Muscle of leg (tissue), 16 donors: ENCODE measurements at places on chromosomes 11 and 22. TPM values are rescaled to one million over a fixed set of nuclear protein-coding genes. Genes with fewer than 3 reads are reported as not detected.

Gene ADAMTS8
- 14.4 TPM for polyA plus RNA-seq

Gene SPATA19
- not detected for polyA plus RNA-seq

Gene NEAT1
- 65.3 TPM for polyA plus RNA-seq

Gene ART5
- 5.4 TPM for polyA plus RNA-seq

Gene RIMBP3C
- polyA plus RNA-seq, result 0.72 TPM

Gene ASCL2
- 0.11 TPM for polyA plus RNA-seq

Gene ANKK1
- 0.25 TPM for polyA plus RNA-seq

Gene UBQLNL
- 0.19 TPM for polyA plus RNA-seq

Gene OR8B3
- polyA plus RNA-seq, result not detected

GRCh38 chr11:74279256-74279655 is 32.2 kb downstream of the P4HA3 start:
- DNase-seq, result no peak

- peak; percentile 19 for DNase-seq
Measured at GRCh38 chr22:36902143-36902926, 11.1 kb upstream of the CSF2RB start.

- peak; percentile 65 for DNase-seq
Measured at GRCh38 chr22:46652847-46653331, 32.7 kb downstream of the GRAMD4 start.

DNA sequence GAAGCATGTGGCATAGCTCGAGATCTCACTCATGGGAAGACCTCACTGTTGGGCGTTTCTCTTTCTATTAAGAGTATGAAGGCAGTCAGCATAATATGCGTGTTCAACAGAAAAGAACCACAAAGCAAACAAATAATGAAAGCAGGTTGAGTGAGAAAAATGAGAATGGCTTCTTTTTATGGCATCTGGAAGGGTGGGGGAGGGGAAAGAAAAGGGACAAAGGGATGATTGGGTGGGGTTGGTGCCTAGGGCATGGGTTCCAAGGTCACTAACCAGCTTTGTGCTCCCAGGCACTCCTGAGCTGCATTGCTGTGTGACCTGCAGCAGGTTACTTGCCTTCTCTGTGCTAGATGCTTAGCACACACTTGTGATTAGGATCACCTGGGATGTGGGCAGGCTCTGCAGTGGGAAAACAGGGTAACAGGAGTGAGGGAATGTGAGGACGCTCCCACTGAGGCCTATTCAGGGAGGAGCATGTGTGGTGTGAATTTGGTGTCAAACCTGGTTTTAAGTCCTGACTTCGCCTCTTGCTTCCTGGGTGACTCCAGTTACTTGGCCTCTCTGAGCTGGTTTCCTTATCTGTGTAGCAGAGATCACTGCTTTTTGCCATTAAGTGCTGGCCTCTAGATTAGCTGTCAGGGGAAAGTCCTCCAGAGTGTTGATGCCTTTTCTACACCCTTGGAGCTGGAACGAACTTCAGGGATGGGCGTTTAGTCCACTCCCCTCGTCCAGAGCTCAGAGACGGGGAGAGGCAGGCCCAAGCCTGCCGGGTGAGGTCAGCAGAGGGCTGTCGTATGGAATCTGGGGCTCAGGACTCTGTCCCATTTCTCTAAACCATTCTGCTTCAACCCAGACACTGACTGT is 74.8 kb downstream of the KIAA1671 start:
- peak; percentile 51 for DNase-seq

GRCh38 chr11:15471048-15471894 is 356.5 kb downstream of the INSC start:
- no peak for DNase-seq

DNA sequence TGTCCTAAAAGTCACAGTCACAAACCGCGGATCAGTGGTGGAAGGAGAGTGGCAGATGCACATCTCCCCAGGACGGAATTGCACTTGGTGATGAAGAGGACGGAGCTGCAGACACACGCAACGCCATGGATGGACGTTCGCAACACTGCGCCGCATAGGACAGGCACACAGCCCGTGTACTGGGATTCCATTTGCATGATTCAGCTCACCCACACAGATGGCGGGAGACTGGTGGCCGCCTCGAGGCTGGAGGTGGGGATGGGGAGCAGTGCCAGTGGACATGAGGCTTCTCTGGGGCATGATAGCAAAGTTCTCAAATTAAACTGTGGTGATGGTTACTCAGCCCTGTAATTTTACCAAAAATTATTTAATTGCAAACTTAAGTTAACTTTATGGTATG is 37.4 kb downstream of the DUSP8 start:
- DNase-seq, result no peak

DNA sequence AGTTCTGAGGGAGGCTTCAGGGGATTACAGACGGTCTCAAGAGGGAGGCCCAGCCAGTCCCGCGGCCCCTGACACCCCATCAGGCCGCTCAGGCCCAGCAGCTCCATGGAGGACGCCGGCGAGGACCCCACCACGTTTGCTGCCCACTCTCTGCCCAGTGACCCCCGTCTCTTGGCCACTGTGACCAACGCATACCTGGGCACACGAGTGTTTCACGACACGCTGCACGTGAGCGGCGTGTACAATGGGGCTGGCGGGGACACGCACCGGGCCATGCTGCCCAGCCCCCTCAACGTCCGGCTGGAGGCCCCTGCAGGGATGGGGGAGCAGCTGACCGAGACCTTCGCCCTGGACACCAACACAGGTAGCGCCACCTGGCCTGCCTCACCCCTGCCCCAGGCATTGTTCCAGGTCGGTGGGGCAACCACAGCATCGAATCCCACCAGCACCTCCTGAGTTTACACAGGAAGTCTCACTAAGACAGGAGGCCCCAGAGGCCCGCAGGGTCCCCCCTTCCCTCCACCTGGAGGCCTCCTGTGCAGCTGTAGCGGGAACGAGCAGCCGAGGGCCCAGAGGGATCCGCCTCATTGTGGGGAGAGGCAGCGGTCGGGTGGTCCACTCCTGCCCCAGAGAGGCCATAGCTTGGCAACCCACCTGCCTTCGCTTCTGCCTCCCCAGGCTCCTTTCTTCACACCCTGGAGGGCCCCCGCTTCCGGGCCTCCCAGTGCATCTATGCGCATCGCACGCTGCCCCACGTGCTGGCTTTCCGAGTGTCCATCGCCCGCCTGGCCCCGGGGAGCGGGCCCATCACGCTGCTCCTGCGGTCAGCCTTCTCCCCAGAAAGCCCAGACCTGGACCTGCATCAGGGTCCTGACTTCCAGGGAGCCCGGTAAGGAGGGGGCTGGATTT is 1.0 kb downstream of the PGGHG start:
- no peak for DNase-seq

- no peak for DNase-seq
Measured at GRCh38 chr22:48580481-48580970, 1247.1 kb downstream of the BRD1 start.

GRCh38 chr11:96500440-96500839 is 110.6 kb downstream of the JRKL start:
- no peak for DNase-seq

DNA sequence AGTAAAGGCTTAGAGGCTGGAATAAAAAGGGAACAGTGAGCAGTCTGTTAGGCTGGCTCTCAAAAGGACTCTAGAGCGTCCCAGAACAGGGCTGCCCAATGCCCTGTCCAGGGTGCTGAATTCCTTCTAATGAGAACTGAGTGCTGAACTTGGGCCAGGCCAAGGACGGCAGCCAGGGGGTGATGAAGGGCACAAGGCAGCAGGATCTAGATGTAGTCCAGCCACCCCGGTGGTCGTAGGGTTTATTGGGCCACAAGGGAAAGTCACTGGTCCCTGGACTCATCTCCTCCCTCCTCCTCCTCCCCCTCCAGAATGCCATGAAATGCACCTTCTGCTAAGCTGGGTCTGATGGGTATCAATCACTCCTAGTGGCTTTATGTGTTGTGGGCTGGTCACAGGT is 19.2 kb downstream of the NPTXR start:
- peak; percentile 88 for DNase-seq

DNA sequence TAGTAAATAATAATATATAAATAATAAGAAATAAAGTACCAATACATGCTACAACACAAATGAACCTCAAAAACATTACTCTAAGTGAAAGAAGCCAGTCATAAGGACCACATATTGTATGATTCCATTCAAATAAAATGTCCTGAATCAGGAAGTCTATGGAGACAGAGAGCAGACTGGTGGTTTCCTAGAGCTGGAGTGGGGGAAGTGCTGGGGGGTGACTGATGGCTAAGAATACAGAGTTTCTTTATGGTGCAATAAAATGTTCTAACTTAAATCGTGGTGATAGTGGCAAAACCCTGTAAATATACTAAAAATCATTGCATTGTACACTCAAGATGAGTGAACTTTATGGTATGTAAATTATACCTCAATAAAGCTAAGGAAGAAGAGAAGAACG is 376.5 kb downstream of the BUD13 start:
- DNase-seq, result peak; percentile 16

DNA sequence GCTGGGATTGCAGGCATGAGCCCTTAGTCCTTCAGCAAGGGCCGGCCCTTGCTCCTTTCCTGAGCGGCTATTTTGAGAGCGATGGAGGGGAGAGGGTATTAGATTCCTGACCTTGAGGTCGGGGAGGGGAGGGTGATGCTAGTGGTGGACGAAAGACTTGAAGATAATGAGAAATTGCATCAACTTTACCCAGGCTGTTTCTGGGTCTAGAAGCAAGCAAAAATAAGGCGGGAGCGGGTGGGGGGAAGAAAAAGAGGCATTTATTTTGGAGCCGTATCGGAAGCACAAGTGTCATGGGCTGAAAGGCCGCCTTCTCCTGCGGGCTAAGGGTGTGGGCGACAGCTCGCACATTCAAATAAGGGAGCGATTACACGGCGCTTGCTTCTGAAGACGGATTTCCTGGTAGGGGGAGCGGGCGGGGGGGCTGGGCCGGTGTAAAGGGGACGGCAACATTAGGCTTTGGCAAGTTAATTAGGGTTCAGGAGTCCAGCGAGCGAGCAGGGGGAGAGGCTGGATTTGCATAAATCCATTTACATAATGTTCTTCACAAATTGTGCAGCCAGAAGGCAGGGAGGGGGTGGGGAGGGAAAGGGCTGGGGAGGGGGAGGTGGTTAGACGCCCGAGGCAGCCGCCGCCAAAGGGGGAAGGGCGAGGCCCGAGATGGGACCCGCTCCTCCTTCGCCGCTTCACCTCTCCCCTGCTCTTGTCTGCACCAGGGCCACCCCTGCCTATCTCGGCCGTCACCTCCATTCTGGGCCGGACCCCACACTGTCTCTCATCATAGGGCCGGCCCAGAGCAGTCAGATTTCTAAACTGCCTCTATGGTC is 245.9 kb downstream of the MIAT start:
- peak; percentile 16 for DNase-seq

GRCh38 chr22:46147061-46147460 is 3.3 kb upstream of the PPARA start:
- DNase-seq, result no peak

DNA sequence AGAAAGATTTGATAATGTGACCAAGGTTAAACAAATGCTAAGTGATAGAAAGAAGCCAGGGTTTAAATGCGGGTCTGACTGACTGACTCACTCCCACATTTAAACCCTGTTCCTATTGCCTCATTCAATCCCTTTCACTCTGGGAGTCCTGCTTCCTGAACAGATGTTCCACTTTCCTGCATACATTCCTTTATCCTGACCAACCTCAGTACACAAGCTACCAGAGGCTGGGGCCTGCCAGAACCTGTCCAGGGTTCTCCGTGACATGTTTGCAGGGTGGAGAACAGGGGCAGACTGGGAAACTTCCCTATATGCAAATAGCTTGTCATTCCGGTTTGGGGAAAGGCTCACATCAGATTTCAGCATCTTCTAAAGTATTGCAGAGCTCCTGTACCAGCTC is 3.0 kb upstream of the ANKK1 start:
- DNase-seq, result peak; percentile 18

- no peak for DNase-seq
Measured at GRCh38 chr22:41261541-41262249, 21.0 kb upstream of the CHADL start.

DNA sequence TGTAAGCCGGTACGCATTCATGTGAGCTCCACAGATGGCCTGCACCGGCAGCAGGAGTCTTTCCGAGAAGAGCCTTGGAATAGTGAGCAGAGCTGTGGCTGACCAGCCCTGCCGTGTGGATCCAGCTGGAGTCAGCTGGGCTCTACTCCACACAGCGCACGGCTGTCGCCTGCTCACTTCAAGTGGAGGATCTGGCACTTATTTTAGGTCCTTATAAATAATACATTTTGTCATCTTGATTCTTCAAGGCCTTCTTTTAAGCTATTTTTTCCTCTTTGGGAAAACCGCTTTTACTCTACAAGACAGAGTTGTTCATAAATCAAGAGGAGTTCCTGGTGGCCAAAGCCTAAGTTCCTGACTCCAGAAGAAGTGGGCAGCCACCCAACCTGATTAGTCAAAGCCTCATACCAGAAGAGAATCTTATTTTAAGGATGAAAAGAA is 93.8 kb downstream of the KCNC1 start:
- DNase-seq, result peak; percentile 93

DNA sequence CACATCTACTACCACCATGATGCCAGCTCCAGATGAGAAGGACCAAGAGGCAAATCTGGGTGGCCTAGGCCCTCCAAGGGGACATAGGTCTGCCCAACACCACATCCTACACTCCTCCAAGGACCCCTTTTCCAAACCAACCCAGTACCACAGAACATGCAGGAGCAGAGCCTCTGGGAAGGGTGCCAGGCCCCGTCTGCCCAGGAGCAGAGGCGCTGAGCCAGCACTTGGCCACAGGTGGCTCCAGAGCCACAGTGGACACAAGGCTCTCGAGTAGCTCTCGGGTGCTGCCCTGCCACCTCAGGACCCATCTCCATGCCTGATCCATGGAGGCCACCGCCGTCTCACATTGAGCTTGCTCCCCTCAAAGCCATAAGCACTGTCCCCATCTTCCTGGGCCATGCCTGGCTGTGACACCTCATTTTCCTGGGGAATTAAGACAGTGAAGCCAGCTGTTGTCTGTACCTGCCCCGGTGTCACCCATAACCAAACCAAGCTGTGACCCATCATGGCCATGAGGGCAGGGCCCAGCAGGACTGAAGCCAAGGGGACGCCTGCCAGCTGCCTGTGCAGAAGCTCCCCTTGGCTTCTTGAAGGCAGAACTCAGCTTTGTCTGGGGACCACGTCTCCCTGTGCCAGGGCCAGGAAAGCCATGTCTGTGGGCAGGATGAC is 7.4 kb downstream of the MOB2 start:
- DNase-seq, result no peak

DNA sequence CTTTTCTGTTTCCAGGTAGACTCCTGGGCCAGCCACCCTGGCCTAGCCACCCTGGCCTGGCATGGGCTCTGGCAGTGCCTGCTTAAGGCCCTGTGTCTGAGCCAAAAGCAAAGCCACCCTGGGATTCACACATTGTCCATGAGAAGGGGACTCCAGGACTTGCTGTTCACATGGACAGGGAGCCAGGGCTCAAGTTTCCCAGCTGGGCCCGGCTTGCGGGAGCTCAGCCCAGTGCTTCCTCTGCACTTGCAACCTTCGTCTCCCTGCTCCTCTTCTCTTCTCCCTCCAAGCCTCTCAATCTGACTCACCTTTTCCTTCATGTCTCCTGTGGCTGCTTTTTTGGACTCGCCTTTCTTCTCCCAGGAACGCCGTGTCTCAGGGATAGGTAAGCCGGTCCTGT is 130.3 kb downstream of the MICAL2 start:
- DNase-seq, result peak; percentile 75
